ENCODE measurements at places on chromosomes 2 and 18.

DNA sequence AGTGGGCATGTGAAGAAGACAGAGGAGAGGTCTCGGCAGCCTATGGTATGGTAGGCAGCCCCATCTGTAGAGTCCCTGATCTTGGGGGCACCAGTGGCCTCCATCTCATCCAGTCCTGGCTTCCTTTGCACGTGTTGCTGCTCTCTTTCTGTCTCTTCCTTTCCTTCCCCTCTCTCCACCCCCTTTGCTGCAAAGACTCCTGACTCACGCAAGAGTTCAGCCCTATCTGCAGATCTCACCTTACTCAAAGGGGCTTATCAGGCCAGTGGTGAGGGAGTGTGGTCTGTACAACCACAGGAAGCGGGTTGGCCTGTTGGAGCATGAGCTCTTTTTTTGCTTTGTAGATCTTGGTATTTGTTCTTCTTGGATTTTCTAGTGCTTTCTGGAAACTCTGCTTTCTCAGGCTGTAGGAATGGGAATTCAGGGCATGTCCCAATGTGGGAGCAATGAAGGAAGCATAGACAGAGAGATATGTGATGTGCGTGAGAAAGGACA, 14.6 kb upstream of the NT5DC4 start:
- DNase-seq: no peak

DNA sequence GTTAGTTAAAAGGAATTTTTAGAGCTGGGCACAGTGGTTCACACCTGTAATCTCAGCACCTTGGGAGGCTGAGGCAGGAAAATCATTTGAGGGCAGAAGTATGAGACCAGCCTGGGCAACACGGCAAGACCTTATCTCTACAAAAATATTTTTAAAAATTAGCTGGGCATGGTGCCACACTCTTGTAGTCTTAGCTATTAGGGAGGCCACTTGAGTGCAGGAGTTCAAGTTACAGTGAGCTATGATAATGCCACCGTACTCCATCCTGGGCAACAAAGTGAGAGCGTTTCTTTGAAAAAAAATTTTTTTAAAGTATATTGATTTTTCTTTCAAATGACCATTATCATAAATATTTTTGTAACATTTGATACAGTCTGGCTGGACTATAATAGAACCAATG, 93.6 kb upstream of the FAM117B start:
- no peak for DNase-seq

DNA sequence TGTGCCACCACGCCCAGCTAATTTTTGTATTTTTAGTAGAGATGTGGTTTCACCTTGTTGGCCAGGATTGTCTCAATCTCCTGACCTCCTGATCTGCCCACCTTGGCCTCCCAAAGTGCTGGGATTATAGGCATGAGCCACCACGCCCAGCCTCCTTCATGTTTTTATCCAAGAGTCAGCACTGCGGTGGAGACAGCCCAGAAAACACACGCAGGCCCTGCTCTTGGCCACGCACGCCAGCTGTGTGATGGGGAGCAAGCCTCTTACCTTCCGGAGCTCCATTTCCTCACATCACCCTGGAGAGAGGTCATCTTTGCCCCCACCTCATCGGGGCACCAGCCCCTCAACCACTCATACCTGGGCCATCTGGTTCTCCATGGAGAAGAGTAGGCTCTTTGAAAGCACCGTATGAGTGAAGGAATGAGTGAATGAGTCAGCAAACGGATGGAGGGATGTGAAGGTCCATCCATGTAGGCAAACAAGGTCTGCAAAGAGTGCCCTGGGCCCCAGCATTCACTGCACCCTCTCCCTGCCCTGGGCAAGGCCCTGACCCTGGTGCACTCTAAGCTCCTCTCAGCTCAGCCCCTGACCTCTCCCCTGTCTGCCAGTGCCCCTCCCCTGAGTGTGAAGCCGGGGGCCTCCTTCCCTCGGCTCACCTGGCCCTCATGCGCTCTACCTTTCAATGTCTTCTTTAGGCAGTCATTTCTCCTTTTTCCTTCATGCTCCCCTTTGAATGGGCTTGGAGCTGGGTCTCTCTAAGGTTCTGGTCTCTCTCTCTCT, 7.4 kb downstream of the GYPC start:
- DNase-seq: no peak

- no peak for DNase-seq
Observed at GRCh38 chr18:48934723-48935432, 15.9 kb downstream of the SMAD7 start.

GRCh38 chr2:237304763-237305514, 109.0 kb downstream of the COL6A3 start:
- DNase-seq: no peak

- no peak for DNase-seq
Observed at GRCh38 chr2:168220965-168221819, 26.2 kb downstream of the STK39 start.
